Activated CD8-positive, alpha-beta T cell treated with anti-CD3 and anti-CD28 coated beads for 36 hours (primary cell): ENCODE measurements at places on chromosomes 3 and 15. TPM values are rescaled to one million over a fixed set of nuclear protein-coding genes. Genes with fewer than 3 reads are reported as not detected.
A peak's percentile ranks its signal among the peaks of the same experiment; 100 is the strongest.

Gene GABRG3
- total RNA-seq, result not detected

Gene AMT
- 4.4 TPM for total RNA-seq

Gene PLA2G4D
- not detected for total RNA-seq

Gene P3H2
- total RNA-seq, result not detected

Gene C3orf70
- total RNA-seq, result 0.04 TPM

DNA sequence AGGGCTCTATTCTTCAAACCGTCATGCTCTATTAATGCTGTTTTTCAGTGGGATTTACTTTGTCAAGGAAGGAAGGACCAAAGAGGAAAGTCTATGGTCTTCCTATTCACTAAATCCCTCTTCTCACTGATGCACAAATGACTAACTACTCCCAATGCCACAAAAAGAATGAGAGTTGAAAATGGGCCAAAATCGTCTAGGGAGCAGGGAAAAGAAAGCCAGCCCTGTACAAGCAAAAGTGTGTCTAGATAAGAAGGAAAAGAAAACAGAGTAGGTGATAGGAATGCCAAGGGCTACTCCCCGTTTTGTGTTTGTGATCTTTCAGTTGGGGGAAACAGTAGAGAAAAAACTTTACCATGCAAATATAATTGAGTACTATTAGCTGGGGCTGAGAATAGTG is 97.2 kb upstream of the TMCO5A start:
- no peaks in the 10 kb centered on the region for H3K36me3 ChIP-seq
- H3K4me3 ChIP-seq, result no peak overlapping the region
- H3K27me3 ChIP-seq, result no peaks in the 10 kb centered on the region

DNA sequence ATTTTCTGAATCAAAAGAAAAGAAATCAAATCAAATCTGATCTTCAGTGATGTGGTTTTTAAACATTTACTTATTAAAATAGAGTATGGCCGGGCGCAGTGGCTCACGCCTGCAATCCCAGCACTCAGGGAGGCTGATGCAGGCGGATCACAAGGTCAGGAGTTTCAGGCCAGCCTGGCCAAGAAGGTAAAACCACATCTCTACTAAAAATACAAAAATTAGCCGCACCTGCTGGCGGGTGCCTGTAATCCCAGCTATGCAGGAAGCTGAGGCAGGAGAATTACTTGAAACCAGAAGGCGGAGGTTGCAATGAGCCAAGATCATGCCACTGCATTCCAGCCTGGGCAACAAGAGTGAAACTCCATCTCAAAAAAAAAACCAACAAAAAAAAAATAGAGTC is 169.1 kb downstream of the ULK4 start:
- no peak overlapping the region for H3K27ac ChIP-seq
- no peaks in the 10 kb centered on the region for H3K4me1 ChIP-seq
- no peak overlapping the region for H3K4me3 ChIP-seq
- DNase-seq, result no peak
- peaks cover 13% of the 10 kb centered on the region for H3K36me3 ChIP-seq
- no peaks in the 10 kb centered on the region for H3K27me3 ChIP-seq

DNA sequence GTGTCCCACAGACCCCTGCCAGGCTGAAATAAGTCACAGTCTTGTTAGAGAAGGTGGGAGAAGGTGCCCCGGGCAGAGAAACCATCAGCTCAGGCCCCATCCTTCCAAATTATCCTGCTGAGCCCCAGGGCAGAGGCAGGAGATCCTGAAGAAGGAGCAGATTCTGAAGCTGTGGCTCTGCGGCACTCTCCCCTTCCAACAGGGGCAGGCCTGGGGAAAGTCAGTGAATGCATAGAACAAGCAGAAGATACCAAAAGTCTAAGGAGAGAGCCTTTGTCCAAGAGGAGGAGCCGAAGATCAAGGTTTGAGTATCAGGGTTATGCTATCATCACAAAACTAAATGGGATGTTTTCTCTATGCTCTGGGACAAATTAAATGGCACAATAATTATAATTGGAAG is 249.3 kb downstream of the XXYLT1 start:
- DNase-seq, result no peak
- no peak overlapping the region for H3K4me3 ChIP-seq
- no peaks in the 10 kb centered on the region for H3K4me1 ChIP-seq
- peaks cover 6% of the 10 kb centered on the region for H3K27me3 ChIP-seq
- no peaks in the 10 kb centered on the region for H3K36me3 ChIP-seq

DNA sequence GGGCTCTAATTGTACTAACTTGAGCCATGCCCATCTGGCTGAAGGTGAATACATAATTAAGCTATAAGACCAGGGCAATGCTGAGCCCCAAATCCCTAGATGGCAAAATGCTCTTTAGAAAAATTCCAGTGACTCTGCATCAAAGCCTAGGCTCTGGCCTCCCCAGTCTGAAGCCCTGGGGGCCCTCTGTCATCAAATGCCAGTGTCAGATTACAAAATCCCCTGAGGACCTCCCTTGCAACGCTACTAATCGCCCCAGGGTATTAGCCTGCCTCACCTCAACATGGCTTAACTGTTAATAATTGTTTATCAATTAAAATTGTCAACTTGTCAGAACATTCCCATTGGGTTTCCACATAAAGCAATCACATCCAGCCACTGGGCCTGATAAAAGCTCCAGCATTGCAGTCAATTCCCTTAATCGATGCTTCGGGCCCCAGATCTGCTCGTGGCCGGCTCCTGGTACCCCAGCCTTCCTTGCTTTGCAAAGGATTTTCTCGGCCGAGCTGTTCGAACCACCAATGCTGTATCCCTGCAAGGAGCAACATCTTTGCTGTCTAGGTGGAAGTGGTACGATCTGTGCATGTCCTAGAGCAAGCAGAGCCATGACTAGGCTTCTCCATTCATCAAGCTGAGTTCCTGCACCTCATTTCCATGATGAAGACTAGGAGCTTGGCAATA is 151.7 kb downstream of the MEGF11 start:
- H3K36me3 ChIP-seq, result no peaks in the 10 kb centered on the region
- no peak overlapping the region for H3K27ac ChIP-seq
- no peaks in the 10 kb centered on the region for H3K4me1 ChIP-seq
- DNase-seq, result no peak

DNA sequence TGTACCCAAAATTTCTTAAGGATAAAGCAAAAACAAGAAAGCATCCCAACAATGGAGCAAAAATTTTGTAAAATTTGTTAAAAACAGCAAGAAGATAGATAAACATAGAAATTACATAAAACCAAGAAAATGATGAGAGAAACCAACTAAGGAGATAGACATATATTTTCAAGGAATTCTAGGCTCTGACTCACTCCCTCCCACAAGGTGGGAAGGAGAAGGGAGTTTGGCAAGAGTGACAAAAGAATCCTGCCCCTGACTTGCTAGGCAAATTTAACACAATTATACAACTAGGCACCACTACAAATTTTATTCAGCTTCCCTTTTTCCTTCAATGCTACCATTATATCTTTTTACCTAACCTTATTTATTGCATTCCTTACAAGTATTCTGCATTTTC is 70.9 kb downstream of the MYO9A start:
- peaks cover 6% of the 10 kb centered on the region for H3K36me3 ChIP-seq
- no peak overlapping the region for H3K4me3 ChIP-seq
- no peak for DNase-seq
- peaks cover 6% of the 10 kb centered on the region for H3K4me1 ChIP-seq

DNA sequence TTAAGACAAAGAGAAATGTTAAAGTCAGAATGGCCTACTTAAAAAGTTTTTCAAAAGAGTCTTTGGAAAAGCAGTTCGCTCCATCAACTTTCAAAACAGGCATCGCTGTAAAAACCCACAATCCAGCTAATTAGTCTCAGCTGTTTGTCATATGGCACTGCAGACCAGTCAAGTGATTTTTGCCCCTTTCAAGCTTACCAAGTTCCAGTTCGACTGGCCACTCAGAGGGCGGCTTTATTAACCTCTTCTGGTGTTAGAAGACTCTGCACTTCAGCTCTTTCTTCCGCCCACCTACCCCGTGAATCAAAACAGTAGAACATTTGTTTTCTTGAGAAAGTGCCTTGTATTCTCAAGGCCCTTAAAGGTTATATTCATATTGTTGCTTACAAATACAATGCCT is 19.3 kb downstream of the RAB27A start:
- peak; percentile 66 for DNase-seq
- peaks cover 82% of the 10 kb centered on the region for H3K36me3 ChIP-seq
- H3K4me3 ChIP-seq, result peak overlapping the region; percentile 62
- peaks cover 88% of the 10 kb centered on the region for H3K4me1 ChIP-seq
- H3K27me3 ChIP-seq, result no peaks in the 10 kb centered on the region
- peak overlapping the region; percentile 99 for H3K27ac ChIP-seq

DNA sequence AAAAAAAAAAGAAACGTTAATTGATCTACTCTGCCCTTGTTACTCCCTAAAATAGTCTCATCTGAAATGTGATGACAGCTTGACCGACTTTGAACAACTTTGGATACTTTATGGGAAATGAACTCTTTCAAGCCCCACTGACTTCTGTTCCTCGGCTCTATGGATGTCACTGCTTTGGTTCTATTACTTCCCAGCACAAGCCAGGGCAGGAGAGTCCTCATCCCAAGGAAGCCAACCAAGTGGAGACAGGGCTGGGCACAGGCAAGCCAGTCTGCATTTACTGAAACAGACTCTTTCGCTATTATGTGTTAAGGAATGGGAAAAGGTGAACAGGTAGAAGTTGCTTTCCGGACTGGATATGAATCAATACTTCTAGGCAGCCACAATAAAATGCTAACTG is 444.0 kb downstream of the FOXP1 start:
- H3K4me1 ChIP-seq, result peaks cover 68% of the 10 kb centered on the region
- peaks cover 33% of the 10 kb centered on the region for H3K36me3 ChIP-seq
- DNase-seq, result no peak
- no peaks in the 10 kb centered on the region for H3K27me3 ChIP-seq

- H3K36me3 ChIP-seq, result peaks cover 13% of the 10 kb centered on the region
- no peak overlapping the region for H3K27ac ChIP-seq
- DNase-seq, result no peak
- H3K4me1 ChIP-seq, result peaks cover 36% of the 10 kb centered on the region
- no peak overlapping the region for H3K4me3 ChIP-seq
Observed at GRCh38 chr3:87233805-87234204, 6.7 kb downstream of the CHMP2B start.

DNA sequence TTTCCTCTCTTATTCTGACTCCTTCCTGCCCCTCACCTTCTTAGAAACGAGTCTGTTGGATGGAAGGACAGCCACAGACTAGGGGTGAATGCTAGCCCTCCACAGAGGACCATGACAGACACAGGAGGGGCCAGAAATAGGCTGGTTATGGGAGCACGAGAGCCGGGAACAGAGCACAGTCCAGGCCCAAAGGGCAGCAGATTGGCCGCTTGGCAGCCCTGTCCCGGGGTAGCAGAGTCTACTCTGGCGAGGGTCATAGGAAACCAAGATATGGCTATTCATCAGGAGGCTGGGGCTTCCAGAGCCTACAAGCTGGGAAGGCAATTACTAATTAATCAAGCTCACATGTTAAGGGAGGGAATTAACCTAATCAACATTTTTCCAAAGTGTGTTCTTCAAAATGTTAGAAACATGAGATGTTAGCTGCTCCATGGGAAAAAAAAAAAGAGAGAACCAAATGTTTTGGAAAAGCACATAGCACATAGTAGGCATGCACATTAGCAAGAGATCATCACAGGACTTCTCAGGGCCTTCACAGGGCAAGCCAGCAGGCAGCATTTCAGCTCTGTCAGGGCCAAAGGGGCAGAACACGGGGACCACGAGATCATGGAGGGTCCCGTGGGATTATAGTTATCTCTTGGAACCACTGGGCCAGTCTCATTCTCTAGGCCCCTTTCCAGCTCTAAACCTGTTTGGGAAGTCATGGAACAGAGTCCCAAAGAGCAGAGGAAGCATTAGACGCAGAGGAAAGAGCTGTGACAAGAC is 13.3 kb downstream of the SEMA3G start:
- no peaks in the 10 kb centered on the region for H3K36me3 ChIP-seq
- DNase-seq, result no peak
- H3K27me3 ChIP-seq, result no peaks in the 10 kb centered on the region
- no peaks in the 10 kb centered on the region for H3K4me1 ChIP-seq
